ENCODE measurements at places on chromosomes 5 and 9. TPM values are rescaled to one million over a fixed set of nuclear protein-coding genes. Genes with fewer than 3 reads are reported as not detected.

- DNase-seq: no peak
Observed at GRCh38 chr9:87179553-87180340, 232.4 kb upstream of the GAS1 start.

- peak; percentile 56 for DNase-seq
Observed at GRCh38 chr9:125176636-125177035, 13.0 kb downstream of the PPP6C start.

- DNase-seq: peak; percentile 57
Observed at GRCh38 chr9:91298311-91298710, 63.4 kb downstream of the AUH start.

DNA sequence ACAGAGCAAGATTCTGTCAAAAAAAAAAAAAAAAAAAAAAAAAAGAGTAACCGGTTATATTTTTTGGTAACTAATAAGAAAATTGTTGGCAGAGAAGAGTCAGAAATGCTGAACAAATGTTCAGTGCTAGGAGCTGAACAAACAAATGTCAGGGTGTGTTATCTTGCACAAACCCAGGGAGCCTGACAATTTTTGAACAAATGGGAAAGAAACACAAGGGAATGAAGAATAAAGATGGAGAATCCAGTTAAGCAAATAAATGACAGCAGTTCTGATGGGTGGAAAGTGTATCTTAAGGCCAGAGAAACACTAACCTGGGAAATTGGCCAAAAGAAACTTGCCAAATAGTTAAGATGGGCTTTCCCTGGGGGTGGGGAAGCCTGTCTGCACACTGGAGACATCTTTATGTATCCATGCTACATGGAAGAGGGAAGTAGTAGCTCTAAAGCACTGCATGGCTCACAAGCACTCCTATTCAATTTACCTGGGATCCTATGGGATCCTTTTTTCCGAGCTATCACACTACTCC lies 23.7 kb downstream of the KLHL3 start:
- DNase-seq: no peak

GRCh38 chr5:180291234-180291940 lies 496 bp downstream of the MAPK9 start:
- no peak for DNase-seq

The CDH9 gene
- 0.16 TPM for total RNA-seq

Data from fibroblast of the aortic adventitia (primary cell).